ENCODE measurements at places on chromosomes 11 and 22.

GRCh38 chr11:119338318-119338890 is 2.3 kb downstream of the C1QTNF5 start:
- peak; percentile 84 for DNase-seq

DNA sequence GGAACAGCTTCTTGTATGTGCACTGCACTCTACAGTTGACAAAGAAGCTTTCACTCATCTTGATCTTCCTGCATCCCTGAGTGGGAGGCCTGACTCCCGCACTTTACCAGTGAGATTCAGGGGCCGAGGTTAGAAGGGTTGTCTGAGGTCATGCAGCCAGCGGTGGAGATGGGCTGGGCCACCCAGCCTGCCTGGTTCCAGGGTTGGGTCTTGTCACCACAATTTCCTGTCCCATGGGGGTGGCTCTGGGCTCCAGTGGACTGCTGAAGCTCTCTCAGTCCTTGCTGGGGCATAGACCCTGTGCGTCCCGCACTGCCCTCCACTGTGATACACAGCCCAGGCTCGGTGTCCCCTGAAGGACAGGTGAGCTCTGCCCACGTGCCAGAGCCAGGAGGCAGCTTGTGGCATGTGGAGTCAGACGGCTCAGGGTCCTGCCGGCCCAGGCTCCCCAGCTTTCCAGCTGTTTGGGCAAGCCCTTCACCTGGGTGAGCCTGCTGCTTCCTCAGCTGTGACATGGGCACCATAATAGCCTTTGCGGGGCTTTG is 6.9 kb upstream of the MYO7A start:
- no peak for DNase-seq

- DNase-seq, result no peak
Observed at GRCh38 chr11:78786746-78787145, 212.1 kb upstream of the NARS2 start.

DNA sequence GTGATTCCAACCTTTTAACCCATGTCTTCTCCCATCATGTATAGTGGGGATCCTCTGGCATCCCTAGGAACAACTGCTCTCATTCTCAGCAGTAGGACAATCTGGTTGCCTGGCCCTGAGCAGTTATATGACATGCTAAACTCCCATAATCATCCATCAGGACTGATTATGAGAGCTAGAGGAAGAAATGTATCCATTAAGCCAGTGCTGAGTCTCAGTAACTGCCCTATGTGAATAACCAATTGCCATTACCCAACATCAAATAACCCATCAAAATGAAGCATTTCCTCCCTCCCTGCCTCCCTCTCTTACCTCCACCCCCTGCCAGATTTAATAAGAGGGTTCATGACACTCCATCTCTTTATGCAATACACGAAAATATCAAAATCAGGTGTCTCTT is 277.6 kb downstream of the NXPE2 start:
- DNase-seq, result no peak

GRCh38 chr11:110121204-110121603 is 28.0 kb downstream of the ZC3H12C start:
- no peak for DNase-seq

DNA sequence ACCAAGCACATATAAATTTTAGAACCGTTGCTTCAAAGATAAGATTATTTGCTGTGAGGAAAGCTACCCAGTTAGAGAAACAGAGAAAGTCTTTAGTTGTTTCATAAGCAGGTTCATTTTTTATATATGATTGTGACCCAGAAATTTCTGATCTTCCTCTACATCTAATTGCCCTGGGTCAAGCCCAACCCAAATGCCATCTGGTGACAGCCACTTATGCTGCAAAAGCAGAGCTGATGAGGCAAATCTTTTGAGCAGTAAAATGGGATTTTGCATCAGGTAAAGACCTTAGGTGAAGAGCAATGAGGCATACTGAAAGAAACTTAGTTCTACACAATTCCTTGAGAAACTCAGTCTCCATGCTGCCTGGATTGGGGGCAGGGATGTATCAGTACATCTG is 28.0 kb downstream of the SYT9 start:
- no peak for DNase-seq

- DNase-seq, result no peak
Observed at GRCh38 chr11:65563601-65564000, 5.4 kb upstream of the LTBP3 start.

DNA sequence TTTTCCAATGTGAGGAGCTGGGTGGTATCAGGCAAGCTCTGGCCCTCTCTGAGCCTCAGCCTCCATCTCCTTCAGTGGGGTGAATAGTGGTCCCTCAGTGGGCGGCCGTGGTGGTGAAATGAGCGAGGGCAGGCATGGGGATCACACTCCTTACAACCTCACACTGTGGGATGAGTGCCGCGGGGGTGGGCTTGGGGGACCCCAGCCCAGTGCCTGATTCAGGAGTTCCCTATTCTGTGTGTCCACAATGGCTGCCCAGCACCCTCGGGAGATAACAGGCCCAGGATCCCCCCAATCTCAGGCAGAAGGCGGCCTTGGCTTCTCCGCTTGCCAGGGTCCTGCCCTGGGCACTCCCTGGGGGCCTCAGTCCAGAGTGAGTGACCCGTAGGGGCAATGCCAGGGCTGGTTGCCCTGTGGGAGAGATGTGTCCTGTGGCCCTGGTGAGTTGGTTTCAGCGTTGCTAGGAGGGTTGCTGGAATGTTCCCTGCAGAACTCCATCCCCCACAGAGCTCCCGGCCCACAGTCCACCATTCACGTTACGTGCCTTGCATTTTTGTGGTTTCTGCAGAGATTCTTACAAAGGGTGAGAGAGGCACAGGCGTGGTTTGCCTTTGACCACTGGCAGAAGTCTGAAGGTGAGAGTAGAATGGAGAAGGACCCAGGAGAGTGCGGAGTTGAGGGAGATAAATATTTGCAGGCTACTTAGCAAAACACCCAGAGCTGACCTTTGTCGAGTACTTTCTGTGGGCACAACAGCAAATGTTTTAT is 2.9 kb downstream of the ALDH3B1 start:
- DNase-seq, result no peak

- no peak for DNase-seq
Observed at GRCh38 chr11:5042091-5042490, 4.2 kb upstream of the OR52J3 start.

DNA sequence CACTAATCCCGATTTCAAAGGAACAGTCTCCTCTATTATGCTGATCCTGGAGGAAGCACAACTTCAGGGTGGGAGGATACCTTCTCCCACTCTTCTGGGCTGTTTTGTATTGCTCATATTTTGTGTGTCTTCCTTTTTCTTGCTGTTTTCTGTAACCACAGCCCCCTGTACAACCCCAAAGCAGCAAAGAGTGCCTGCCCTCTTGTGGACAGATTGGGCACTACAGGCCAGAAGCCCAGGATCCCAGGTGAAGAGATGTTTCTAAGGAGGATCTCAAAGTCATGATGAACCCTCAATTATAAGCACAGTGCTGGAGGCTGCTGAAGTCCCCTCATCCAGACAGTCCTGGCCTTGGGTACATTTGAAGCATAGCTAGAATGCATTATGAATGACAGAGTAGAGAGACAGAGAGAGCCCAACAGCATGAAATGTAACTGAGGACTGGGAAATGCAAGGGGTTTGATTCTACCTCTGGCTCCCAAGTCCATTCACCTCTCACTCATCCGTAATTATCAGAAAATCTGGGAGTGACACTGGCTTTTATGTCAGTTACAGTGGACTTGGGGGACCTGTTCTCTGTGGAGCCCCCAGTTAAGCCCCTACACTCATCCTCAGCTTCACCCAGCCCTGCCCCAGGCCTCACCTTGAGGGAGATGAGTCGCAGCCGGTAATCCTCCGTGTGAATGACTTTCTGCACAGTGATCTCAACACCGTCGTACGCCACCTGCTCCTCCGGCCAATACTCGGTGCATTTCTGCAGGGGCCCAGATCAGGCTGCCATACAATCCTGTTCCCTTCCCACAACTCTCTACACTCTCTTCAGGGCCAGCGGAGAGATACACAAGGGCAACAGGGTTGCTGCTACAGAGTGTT is 6.2 kb upstream of the IGSF22 start:
- DNase-seq, result peak; percentile 29

DNA sequence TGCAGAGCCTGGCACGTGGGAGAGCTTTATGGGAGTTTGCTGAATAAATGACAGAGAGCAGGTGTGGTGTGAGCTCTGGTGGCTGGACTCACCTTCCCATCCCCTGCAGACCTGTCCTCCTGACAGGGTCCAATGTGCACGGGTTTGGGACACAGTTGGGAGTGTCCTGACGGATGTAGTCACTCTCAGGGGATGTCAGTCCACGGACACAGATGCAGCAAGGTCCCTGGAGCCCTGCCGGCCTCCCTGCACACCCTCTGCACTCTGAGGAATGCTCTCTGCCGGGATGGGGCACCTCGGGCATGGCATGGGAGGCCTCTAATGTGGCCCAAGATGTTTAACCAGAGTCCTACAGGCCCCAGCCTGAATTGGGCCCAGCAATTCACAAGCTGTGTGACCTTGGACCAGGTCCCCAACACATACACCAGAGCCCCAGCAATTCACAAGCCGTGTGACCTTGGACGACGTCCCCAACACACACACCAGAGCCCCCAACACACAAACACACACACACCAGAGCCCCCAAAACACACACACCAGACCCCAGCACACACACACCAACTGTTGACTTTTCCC is 30.0 kb upstream of the RFPL3 start:
- DNase-seq, result no peak

DNA sequence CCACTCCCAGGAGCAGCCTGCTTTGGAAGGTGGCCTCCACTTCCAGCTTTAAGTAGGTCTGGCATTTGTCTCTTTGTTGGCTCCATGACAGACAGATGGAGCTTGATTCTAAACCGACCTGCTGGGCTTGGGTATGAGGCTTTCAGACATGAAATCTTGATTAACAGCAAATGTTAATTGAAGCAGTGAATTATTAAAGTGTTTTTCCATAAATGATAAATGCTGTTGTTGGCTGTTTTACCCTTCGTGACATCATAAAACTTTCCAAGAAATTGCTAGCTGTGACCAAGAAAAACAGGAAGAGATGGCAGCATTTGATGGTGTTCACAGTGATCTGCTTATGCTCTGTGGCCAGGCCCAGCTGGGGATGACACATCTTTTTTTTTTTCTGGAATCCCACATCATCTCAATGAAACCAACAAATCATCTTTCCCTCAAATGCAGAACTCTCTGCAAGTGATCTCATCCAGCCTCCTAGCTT is 66.1 kb downstream of the RBMXL2 start:
- DNase-seq, result no peak

GRCh38 chr11:64784813-64785581 is 6.7 kb upstream of the SF1 start:
- DNase-seq, result no peak

GRCh38 chr11:64609436-64610047 is 18.5 kb downstream of the SLC22A12 start:
- no peak for DNase-seq

DNA sequence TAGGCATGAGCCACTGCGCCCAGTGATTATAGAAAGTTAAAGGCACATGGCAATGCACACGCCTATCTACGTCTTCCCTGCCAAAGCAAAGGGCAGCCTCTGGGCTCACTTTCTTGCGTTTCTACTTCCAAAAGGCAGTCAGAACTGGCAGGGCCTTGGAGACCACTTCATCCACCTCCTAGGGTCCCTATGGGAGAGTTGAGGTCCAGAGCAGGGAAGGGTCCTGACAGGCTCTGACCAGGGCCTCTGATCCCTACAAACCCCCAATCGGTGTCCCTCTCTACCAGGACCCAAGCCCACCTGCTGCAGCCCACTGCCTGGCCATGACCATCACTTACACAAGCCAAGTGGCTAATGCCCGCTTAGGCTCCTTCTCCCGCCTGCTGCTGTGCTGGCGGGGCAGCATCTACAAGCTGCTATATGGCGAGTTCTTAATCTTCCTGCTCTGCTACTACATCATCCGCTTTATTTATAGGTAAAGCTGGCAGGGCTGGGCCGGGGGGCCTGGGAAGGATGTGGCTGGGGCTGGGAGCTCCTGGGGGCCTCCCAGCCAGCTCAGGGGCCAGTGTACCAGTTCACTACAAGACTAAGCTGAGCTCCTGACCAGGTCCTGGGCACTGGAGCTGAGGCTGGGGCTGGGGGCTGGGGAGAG is 1.5 kb downstream of the BEST1 start:
- DNase-seq, result no peak

DNA sequence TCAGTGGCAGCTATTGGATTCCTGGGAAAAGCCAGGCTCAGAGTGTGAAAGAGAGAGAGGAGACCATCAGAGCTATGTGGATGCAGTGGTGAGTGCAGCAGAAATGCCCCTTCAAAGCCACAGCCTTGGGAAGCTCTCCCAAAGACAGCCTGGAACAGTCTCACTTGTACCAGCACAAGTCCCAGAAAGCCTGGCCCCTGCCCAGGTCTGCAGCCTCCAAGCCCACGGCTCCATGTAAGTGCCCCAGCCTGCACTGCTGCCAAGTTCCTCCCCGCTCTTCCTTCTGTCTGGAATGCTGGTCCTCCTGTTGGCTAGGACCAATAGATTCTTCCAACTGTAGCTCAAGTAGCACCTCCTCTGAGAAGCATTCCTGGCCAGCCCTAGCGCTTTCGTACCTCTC is 539.7 kb downstream of the MIAT start:
- no peak for DNase-seq

DNA sequence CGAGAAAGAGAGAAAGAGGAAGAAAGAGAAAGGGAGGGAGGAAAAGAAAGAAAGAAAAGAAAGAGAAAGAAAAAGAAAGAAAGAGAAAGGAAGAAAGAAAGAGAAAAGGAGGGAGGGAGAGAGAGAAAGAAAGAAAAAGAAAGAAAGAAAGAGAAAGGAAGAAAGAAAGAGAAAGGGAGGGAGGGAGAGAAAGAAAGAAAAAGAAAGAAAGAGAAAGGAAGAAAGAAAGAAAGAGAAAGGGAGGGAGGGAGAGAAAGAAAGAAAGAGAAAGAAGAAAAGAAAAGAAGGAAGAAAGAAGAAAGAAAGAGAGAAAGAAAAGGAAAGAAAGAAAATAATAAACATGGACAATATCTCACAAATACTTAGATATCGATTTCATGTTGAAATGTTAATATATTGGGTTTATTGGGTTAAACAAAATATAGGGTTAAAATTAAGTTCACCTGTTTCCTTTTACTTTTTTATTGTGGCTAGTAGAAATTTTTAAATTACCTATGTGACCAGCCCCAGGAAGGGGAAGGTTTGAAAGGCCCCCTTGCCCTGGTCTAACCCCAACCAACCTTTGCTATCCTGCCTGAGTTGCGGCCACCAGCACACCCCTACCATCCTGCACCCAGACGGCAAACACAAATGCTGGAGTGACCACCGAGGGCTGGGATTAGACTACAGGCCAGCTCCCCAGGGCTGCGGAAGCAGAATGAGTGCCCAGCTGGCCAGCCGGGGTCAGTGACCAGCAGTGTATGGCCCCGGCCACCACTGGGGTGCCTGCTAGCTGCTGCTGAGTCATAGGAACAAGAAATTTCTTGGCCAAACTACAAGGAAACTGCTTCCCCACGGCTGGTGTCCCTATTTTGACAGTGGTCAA is 81.0 kb upstream of the FGF3 start:
- no peak for DNase-seq

GRCh38 chr11:59218893-59219292 is 6.2 kb upstream of the MPEG1 start:
- no peak for DNase-seq
